ENCODE measurements at places on chromosomes 5 and 9.

DNA sequence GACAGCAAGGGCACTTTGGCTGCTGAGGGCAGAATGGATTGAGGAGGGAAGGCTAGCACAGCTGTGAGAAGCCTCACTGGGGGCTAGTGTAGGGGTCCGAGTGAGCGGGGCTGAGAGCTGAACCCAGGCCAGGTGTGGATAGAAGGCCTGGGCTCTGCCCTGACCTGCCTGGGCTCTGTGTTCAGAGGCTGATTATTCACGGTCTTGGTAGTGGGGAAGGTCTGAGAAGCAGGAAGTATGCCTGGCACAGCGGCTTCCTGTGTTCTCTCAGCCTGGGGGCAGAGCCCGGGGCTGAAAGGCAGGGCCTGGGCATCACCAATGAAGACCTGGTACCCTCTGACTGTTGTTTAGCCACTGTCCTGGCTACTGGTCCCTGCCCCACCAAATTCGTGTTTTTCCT is 136.4 kb upstream of the TBC1D2 start:
- no peak for DNase-seq

DNA sequence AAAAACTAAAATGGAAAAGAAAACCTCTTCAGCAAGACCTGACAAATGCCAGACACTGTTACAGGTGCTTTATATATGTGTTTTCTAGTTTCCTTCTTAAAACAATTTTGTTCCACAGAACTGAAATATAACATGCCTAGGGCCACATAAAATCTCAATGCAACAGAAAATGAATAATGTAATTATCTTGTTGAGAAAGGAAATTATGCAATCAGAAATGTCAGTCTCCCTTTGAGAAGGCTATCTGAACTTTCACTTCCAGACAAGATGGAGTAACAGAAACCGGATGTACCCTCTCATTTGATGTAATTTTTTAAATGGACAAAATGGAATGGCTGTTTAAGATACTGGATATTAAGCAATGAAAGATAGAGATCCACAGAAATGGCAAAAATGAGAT is 79.2 kb downstream of the AGTPBP1 start:
- DNase-seq = no peak

GRCh38 chr5:179488975-179489374 is 61.4 kb upstream of the RUFY1 start:
- no peak for DNase-seq

- DNase-seq = no peak
These were observed 9.0 kb downstream of the QRFP start for GRCh38 chr9:130887494-130888144.

GRCh38 chr9:130743656-130744055 is 50.1 kb downstream of the EXOSC2 start:
- DNase-seq = no peak

DNA sequence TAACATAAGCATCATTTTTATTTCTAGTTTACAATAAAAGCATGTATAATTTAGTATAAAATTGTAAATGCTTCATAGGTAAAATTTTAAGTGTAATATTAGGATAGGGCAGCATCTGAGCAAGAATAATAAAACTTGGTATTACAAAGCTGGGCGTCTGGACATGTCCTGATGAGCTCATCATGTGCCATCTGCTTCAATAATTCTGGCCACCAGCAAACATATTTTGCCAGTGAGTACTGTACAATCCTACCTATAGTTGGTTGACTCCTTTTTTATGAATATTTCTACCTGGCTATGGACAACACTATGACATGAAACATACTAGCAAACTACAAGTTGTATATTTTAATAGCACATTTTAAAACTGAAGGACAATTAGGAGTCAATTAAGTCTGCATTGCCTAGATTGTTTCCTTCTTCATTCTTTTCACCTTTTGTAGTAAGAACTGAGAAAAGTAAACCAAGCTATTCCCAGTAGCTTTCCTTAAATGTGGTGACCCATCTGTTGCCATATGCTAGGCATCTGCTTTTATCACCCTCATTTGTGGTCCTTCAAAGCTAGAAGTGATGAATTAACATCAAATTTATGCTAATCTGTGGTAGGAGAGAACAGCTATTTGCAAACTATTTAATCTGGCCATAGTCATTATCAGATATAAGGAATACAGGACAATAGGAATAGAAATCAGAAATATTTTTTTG is 23.4 kb downstream of the LURAP1L start:
- no peak for DNase-seq

GRCh38 chr9:119091074-119091473 is 278.2 kb downstream of the BRINP1 start:
- no peak for DNase-seq

DNA sequence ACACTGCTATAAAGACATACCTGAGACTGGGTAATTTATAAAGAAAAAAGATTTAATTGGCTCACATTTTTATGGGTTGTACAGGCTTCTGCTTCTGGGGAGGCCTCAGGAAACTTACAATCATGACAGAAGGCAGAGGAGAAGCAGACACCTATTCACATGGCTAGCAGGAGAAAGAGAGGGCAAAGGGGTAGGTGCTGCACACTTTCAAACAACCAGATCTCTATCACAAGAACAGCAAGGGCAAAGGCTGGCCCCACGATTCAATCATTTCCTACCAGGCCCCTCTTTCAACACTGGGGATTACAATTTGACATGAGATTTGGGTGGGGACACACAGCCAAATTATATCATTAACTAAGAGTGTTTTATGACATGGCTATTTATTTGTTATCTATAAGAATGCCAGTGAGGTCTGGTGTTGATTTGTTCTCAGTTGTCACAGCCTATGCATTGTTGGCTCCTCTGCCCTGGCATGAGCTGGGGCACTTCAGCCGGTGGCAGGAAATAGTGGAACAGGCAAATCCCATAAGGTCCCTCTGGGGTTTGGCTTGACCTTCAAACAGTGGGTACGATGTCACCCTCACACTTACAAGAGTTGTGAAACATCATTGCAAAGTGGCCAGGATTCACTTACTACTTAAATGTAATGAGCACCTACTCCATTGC is 44.1 kb downstream of the SPARC start:
- DNase-seq = no peak

DNA sequence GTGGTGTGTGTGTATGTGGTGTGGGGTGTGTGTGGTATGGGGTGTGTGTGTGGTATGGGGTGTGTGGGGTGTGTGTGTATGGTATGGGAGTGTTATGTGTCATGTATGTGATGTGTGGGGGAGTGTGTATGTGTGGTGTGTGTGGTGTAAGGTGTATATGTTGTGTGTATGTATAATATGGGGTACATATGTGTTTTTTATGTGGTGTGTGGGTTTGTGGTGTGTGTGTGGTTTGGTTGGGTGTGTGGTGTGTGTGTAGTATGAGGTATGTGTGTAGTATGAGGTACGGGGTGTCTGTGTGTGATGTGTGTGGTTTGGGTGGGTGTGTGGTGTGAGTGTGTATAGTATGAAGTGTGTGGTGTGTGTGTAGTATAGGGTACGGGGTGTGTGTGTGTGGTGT is 11.4 kb downstream of the ECSCR start:
- no peak for DNase-seq

DNA sequence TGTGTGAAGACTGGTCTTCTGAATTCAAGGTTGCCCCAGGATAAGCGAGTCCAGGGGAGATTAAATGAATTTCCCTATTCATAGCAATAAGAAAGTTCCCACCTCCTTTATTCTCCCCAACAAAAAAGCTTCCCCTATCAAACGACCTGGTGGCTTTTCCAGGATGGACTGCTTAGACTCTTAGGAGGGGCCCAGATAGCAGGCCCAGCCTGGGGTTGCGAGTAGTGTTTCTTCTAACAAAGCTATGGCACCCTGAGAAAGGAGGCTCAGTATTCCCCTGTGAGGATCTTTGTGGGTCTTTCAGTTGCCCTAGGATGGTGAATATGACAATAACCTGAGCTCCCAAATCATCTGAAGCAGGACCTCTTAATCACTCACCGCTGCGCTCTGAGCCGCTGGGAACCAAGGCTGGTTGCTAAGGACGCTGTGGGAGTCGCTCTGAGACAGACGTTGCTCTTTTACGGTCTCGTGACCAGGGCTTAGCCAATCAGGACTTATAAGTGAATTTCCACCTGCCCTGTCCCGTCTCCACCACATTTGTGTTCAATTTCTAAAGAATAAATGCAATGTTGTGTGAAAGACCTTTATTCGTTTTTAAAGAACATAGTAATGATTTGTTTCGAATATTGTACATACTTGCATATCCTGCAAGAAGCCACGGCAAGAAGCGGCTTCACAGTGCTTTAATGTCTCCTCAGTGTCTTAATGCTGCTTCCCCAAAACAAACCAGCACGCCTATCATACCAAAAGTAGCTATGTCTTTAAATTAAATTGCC is at the start of gene TMEM232:
TMEM232 (minus strand) TSS at position 423 of the 776 bp plus-strand sequence. CDS start 59,319 bp downstream, outside the sequence.
- DNase-seq = peak; percentile 81

DNA sequence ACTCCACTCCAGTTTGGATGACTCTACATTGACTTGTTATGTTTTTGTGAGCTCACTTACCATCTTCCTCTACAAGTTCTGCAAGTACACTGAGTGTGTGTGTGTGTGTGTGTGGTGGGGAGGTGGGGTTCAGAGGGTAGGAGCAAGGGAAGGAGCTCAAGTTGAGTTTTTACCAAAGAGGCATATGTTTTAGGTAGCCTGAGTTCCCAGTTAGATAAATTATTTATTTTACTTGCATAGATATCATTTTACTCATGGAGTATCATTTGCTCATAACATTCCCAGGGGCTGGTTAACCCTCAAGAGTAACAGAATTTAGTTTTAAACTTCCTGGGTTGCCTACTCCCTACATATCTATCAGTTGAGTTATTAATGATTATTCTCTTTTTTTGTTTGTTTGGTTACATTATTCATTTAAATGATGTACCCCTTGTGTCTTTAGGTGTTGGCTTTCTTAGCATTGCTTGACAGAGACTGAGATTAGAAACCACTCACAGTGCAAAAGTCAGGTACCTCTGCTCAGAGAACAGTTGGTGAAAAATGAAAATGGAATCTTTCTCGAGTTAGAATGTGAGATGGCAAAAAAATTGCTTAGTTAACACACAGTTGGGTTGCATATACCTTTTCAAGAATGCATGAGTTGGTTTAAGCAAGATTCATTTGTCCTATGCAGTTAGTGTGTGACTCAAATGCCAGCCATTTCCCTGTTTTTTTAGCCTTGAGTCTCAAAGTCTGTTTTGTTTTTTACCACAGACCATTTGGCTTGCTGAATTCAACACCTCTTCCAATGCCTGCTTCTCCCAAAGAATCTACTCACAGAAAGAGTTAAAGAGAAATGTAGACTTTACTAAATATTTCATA is 29.2 kb downstream of the TNFSF8 start:
- no peak for DNase-seq

GRCh38 chr5:131406975-131407638 is 143.3 kb downstream of the CDC42SE2 start:
- no peak for DNase-seq
